ENCODE measurements at places on chromosomes 4 and X. TPM values are rescaled to one million over a fixed set of nuclear protein-coding genes. Genes with fewer than 3 reads are reported as not detected.

The CNGA1 gene
- total RNA-seq: 3.3 TPM

The GPM6B gene
- 95.4 TPM for total RNA-seq

The ZNF185 gene
- 5.9 TPM for total RNA-seq

The PCDH10 gene
- total RNA-seq: 4.0 TPM

The UGT2B17 gene
- not detected for total RNA-seq

The SHROOM4 gene
- 7.9 TPM for total RNA-seq

The SPP1 gene
- 43.1 TPM for total RNA-seq

The SOWAHD gene
- total RNA-seq: 3.8 TPM
